Liver (tissue), 10 donors: ENCODE measurements at places on chromosomes 3 and 15. TPM values are rescaled to one million over a fixed set of nuclear protein-coding genes. Genes with fewer than 3 reads are reported as not detected.

- DNase-seq: no peak
Measured at GRCh38 chr3:152779653-152780052, 55.3 kb upstream of the P2RY1 start.

DNA sequence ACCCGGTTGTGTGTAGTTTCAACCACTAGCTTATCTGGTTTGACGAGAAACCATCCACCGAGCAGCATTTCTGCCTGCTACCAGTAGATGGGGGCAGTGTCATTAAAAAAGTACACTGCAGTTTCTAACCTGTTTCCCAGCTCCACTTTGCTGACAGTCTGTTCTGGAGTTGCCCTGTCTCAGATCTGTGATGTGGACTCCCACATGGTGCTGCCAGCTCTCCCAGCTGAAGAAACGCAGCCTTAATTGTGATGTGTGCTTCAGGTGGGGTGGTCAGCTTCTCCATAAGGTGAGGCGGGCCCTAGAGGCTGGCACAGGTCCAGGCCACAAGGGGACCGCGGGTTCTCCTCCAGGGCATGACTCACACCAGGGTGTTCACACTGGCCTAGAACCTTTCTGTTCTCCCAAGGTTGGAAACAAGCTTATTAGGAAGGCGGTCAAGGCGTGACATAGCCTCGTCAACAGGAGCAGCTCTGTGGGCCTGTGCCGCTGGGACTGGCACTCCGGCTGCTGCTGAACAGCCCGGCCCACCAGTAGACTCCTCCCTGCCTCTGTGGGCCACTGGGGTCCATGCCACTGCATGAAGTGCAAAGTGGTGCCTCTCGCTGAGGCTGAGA is 2.9 kb upstream of the FAM43A start:
- no peak for DNase-seq

GRCh38 chr3:15664144-15664543 is 62.6 kb downstream of the BTD start:
- DNase-seq: no peak

GRCh38 chr3:137217733-137218132 is 259.9 kb downstream of the IL20RB start:
- DNase-seq: no peak

GOLGA6A gene
- total RNA-seq: 1.4 TPM

DNA sequence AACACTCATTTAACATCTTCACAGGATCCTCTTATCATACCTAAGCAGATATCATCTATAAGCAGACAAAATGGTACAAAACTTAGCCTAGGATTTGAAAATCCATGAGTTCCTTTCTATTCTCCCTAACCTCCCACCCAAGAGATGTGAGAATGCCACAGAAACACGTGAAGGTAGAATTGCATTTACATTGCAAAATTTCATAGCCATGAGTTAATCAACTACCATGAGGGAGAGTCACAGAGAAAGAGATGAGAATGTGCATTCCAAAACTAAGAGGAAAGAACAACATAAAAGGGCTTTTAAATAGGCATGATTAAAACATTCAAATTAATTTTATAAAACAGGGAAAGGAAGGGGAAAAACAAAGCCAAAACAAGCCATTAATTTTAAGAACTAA is 806.2 kb downstream of the NTRK3 start:
- DNase-seq: no peak
